Stimulated activated CD4-positive, alpha-beta T cell treated with anti-CD3 and anti-CD28 coated beads, Interleukin-15, amount 100 ng/mL, for 1 hour (primary cell): ENCODE measurements at places on chromosomes 6 and 20.

DNA sequence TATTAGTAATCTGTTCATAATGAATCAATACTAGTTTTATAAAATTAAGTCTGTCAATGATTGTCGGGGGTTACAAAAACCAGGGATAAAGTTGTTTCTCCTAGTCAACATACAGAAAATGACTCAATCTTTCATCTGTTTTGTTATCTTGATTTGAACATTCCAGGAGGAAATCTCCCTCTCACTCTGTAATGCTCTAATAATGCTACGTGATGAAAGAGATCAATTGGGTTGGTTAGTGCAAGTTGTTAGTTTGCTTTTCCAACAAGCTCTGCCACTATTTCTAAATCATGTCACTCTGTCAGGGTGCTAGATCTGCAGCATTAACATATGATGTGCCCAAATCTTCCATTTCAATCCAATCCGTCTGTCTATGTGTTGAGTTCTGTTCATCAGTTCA lies 379.5 kb upstream of the GJE1 start:
- no peak for DNase-seq

GRCh38 chr6:32941214-32941768 lies 463 bp upstream of the HLA-DMB start:
- no peak for DNase-seq

- no peak for DNase-seq
These were observed 120.1 kb upstream of the ADGRF1 start for GRCh38 chr6:47162231-47162630.

DNA sequence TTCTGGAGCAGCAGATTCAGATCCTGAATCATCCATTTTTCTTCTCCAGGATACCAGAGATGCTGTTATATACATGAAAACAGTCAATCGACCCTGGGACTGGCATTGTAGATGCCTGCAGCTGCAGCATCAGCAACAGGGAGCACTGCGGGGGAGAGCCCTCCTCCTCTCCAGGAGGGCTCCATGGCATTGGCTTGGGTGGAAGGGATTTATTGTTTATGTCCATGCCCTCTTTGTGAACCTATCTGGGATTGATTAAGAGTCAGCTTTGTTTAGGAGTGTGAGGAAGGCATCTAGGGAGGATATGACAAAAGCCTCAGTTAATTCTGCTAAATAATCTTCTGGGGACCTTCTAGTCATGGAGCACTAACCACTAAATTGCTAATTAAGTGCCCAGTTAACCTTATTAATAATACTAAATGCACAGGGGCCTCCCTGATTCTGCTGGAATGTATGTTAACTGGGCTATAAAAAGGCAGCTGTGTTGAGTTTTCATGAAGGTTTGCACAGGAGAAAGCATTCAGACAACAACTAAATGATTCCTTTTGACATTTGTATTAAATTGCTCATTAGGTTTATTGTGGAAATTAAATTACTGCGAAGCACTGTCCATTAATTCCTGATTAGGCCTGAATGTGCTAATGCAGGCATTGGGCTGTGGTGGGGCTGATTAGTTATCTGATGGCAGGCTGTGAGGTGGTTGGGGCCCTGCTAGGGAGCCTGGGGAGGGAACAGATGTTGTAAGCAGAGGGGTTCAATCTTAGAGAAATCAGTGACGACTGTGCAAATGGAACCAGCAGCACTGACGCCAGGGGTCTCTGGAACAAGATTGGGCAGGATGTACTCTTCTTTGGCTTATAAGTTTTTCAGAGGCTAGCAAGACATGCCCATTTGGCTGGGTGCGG lies 57.6 kb downstream of the IMPG1 start:
- no peak for DNase-seq

- DNase-seq: no peak
These were observed 96.6 kb upstream of the HS3ST5 start for GRCh38 chr6:114439411-114439810.

GRCh38 chr20:47464380-47465101 lies 37.1 kb upstream of the NCOA3 start:
- DNase-seq: no peak

DNA sequence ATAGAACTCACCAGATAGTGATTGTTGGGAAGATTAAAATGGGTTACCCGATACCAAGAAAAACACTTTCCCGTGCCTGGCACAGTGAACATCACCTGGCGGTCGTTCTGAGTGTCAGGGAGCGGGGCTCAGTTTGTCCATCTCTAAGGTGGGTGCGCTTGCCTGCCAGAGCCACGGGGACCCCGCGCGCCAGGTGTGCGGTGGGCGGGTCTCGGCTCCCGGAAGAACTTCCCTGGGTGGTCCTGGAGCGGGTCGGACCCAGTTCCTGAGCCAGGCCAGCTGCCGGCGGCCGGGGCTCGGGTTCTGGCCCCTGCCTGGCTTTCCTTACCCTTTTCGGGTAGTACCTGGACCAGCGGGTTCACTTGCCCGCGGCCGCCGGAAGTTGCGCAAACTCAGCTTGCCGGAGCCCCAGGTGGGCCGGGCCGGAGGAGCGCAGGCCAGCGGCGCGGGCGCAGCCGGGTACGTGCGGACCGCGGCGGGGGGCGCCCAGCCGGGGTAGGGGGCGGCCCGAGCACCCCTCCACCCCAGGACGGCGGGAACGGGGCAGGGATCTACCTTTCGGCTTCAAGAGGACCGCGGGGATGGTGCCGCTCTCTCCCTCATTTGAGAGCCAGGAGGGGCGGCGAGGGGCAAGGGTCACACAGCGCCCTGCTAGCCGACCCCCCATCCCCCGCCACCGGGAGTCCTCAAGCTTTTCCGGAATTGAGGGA lies 7.5 kb downstream of the FAM110A start:
- no peak for DNase-seq

DNA sequence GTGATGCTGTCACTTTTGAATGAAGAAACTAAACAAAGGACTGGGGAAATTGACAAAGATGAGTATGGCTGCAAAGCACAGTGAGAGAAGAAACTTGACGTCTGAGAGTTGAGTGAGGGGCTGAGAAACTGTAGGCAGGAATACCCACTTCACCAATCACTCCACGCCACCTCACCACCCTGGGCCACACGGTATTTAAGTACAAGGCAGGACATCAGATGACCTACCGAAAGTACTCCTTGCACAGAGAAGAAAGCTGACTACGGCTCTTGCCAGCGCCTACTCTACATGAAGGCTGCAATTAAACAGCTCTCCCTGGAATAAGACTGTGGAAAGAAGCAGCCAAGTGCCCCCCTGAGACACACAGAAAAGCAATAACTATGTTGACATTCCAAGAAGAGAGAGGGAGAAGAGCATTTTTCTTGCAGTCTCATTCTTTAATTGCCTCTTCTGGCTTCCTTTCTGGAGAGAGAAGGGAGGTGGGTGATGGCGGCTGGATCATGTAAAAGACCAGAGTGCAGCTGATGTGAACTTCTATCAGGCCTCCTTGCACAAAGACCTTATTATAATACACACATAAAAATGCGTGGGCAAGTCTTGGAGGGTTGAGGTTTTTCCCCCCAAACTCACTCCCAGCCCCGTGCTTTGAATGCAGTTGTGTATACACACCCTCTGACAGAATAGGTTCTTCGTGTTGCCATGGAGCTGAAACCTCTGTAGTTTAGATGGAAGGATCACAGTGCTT lies 44.6 kb downstream of the HIVEP2 start:
- no peak for DNase-seq

GRCh38 chr20:56542489-56543030 lies 9.5 kb downstream of the FAM209B start:
- DNase-seq: no peak

DNA sequence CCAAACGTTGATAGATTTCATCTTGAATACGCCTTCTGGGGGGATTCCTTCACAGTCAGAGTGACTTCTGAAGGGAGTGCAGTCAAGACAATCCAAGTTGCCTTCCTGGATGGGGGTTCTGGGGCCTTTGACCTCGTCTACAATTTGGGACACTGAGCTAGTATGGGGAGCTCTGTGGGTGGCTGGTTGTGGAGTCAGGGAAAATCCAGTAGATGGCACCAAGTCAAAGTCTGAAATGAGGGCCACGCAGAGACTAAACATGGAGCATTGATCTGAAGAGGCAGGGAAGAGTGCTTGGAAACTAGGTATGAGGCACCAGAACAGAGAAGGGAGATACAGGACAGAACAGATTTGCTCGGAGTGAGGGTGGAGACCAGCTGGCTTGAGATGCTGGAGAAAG lies 43.6 kb upstream of the CCN6 start:
- DNase-seq: no peak

- DNase-seq: no peak
These were observed 383.8 kb upstream of the MAP3K7 start for GRCh38 chr6:90970672-90971071.

DNA sequence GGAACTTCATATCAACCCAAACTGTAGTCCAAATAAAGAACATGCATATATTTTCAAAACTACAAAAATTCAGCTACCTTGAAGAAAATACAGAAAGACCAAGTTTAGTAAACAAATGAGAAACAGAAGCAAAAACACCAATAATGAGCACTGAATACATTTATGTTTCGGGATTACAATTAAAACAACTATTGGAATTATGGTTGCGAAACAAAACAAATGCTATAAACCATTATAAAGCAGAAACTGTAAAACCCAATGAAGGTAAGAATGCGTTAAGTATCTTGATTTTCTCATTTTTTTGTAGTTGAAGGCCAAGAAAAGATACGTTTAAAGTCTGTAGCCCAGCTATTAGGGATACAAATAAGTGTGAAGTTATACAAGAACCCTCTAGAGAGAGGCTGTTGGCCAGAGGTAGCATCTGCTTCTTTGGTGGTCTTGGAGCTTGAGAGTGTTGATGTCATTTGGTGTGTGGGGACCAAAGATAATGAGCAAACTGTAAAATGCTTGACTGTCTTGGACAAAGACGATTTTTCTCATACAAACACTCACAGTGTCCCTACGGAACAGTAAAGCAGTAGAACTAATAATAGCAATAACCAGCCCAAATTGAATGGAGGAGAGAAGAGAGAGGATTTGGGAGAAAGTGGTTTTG lies 111.5 kb downstream of the PRND start:
- DNase-seq: no peak

- DNase-seq: no peak
These were observed 97.3 kb upstream of the ZNFX1 start for GRCh38 chr20:49375170-49375569.

GRCh38 chr6:79878142-79878748 lies 69.1 kb downstream of the ELOVL4 start:
- DNase-seq: no peak

DNA sequence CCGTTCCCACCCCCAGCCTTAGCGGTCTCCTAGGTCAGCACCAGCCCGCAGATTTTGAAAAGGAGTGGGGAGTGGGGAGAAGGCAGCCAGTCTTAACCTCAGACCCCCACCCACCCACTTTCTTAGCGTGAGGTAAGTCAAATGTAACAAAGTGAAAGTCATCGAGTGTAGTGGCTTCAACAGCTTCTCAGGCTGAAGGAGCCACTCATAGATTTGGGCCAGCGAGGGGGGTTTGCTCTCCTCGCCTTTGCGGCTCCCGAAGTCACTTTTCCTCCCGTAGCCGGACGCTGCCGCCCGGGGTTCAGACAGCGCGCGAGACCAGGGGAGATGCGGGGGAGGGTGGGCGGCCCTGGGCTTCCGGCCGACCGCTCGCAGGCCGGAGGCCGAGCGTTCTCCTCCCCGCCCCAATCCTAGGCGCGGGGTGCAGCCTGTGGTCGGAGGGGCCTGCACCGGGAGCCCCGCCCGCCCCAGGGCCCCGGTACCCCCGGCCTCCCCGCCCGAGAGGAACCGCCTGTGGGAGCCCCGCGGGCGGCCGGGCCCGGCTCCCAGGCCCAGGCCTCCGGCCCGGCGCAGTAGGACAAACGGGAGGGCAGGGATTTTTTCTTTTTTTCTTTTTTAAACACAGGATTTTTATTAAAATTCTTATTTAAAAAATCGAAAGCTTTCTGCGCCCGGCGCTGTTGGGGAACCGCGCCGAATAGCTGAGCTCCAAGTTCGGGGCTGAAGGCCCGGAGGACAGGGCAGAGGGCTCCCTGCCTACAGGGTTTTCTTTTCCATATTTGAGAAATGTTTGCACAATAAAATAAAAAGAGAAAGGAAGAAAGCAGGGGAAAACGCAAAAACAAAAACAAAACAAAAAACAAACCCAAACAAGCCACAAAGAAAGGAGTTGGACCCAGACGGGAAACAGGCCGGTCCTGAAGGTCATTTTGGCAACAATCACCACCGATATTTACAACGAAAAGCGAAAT lies 3.2 kb downstream of the NKX2-2 start:
- DNase-seq: no peak

DNA sequence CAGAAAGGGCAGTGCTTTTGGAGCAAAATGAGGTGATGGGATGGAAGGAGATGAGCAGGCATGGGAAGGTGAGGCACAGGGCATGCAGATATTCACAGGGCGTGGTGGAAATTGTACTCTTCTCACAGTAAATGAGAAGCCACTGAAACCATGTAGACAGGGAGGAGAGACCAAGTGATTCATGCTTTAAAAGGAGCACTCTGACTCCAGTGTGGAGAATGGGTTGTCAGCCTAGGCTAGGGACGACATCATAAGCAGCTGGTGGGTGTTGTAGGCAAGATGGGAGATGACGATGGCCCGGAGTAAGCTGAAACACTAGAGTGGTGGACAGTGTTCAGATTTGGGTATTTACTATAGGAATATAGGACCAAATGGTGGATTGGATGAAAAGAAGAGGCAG lies 18.4 kb downstream of the PDE7B start:
- DNase-seq: no peak

DNA sequence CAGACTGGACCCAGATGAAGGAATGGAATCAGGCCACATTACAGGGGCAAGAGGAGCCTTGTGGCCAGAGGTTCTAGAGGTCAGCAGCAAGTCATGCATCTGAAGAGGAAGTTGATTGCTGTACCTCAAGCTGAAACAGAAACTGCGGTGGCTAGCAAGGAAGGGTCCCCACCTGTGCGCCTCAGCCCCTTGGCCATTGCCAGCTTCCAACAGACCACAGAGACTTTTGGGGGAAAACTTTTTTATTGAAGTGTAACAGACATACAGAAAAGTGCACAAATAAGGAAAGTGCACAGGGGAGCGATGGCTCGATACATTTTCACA lies 26.8 kb upstream of the SLC9A8 start:
- no peak for DNase-seq

- no peak for DNase-seq
These were observed 132.9 kb upstream of the MYLIP start for GRCh38 chr6:15996030-15996429.

GRCh38 chr20:12827816-12828385 lies 180.9 kb upstream of the SPTLC3 start:
- DNase-seq: no peak

DNA sequence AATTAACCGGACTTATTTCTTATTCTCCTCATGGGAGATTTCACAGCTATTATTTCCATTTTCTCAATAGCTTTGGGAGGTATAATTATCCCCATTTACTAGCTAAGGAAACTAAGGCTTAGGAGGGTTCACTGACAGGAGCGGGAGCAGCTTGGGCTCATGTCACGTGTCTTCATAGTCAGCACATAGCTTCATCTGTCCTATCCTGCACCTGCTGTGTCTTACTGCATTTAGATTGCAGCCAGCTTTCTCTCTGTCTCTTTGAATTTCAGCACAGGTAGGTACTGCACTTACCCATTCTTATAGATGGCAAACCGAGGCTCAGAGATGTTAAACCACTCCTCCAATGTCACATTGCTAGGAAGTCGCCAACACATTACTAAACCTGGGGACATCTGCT lies 839.9 kb downstream of the MAFB start:
- DNase-seq: no peak

- DNase-seq: no peak
These were observed 10.5 kb downstream of the NPEPL1 start for GRCh38 chr20:58702859-58703648.
